ENCODE measurements at places on chromosomes 7 and 10.

- DNase-seq, result no peak
These were observed 17.7 kb downstream of the CACNB2 start for GRCh38 chr10:18157881-18158280.

DNA sequence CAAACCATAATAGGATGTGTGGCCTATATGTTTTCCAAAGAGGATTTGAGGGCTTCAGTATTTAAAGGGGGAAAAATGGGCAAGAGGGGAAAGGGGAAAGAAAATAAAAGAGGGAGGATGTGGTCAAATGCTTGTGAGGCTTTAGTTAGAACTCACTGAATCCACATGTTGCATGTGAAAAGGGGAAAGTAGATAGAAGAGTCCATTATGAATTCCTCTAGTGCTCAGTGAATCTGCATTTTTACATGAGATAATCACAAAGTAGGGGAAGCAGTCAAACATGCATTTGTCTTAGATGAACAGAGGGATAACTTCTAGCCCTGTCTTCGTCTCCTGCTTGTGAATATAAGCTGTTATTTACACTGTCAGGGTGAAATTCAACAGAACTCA, 24.6 kb upstream of the AKAP9 start:
- no peak for DNase-seq

GRCh38 chr7:31735991-31736982, 49.3 kb downstream of the PPP1R17 start:
- no peak for DNase-seq

GRCh38 chr10:75703191-75703854, 271.9 kb downstream of the LRMDA start:
- no peak for DNase-seq

DNA sequence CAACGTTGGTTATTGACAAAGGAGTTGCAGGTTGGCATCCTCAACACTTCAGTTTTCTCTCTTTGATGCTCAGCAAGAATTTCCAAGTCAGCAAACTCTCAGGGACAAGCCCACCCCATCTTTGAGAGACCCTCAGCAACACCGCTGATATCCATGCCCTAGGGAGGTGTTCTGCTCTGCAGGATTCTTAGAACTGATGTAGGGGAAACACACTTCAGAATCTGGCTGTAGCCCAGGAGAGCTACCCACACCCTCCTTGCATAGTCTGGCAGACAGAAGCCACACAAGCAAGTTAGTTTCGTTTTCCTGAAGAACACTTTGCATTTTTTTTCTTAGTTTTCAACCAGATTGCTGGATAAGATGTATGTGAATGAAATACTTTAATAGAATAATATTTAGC, 822 bp downstream of the SAMD9L start:
- DNase-seq, result peak; percentile 2

DNA sequence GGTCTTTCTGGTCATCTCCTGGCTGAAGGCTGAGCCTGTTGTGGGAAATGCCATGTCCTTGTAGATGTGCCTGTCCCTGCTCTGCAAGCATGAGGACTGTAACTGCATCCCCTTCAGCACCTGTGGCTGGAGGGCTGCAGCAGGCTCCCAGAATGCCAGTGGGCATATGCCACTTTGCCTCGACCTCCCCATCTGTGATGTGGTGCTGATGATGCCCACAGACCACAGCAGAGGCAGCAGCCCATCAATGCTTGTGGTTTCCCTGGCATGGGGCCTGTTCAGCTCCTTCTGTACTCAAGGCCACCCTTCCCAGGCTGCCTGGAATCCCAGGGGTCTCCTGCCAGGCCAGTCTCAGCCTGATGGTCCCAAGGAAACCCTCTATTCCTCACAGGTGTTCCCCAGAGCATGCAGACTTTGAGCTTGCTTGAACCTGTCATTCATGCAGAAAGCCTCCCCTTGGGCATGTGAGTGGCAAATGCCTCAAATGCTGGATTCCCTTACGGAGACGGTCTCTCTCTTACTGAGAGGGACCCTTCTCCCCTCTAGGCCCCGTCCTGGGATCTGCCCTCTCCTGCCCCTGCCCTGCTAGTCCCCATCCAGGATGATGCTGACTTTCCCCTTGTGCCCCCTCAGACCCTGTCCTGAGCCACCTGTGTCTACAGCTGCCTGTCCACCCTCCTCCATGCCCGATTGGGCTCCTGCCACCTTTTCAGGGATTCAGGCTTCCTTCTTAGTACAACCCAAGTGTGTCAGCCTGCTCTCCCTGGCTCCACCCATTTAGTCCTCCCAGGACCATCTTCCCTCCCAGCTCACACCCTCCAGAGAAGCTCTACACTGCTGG, 50.9 kb upstream of the ANTXRL start:
- no peak for DNase-seq

DNA sequence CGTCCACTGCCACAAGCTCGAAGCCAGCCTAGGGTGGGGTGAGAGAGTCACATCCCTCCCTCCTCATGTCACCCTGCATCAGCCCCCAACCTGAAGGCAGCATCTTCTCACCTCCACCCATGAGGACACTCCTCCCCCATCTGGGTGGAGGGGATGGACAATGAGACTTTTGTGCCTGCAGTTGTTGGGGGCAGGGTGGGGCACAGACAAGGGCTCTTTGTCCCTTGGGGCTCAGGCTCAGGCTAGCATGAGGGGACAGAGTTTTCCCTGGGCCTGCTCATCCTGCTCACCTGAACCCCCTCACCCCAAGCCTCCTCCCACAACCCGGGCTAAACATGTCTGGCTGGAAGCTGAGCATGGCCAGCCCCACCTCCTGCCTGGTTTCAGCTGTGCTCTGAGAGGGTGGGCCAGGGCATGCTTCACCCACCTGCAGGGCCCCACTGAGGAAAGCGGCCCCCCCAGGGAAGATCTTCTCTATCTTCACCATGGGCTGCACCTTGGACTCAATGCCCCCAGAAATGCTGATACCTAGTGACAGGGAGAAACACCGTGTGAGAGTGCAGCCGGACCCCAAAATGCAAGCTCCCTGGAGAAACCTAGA, 9.3 kb downstream of the LZTS2 start:
- no peak for DNase-seq

DNA sequence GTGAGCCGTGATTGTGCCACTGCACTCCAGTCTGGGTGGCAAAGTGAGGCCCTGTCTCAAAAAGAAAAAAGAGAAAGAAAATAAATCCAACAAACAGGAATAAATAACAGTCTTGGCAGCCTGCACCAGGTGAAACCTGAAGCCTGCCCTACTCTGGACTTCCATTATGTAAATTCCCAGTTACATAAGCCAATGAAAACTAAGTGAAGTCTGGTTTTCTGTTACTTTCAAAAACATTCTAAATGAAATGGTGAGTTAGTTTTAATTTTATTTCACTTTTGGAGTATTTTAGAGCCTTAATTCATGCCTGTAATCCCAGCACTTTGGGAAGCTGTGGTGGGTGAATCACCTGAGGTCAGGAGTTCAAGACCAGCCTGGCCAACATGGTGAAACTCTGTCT, 22.5 kb upstream of the HIBADH start:
- DNase-seq, result no peak

DNA sequence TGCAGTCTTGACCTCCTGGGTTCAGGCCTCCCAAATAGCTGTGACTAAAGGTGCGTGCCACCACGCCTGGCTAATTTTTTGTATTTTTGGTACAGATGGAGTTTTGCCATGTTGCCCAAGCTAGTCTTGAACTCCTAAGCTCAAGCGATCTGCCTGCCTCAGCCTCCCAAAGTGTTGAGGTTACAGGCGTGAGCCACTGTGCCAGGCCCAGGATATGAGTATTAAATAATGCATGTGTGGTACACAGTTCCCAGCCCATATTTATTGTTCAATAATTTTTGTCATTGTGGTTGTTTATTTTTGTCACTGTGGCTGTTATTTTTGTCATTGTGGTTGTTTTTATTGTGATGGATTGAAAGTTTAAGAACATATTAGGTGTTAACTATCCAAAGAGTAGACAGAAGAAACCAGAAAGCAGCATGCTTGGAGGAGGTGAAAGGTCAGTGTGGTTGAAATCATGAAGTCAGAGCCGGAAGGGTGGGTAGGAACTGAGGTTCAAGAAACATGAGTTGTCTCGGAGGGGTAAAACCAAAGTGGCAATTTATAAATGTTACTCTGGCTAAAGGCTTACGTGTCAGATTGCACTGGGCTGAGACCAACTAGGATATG, 45.0 kb downstream of the MRC1 start:
- DNase-seq, result no peak

Measured in stimulated activated CD8-positive, alpha-beta memory T cell treated with anti-CD3 and anti-CD28 coated beads, Interleukin-7, amount 100 ng/mL, for 1 hour (primary cell).